ENCODE measurements at places on chromosomes 6 and 20.

- DNase-seq = no peak
These were observed 56.8 kb downstream of the TMEM242 start for GRCh38 chr6:157266274-157267101.

GRCh38 chr6:13076575-13076974 is 251.8 kb downstream of the TBC1D7 start:
- no peak for DNase-seq

GRCh38 chr6:158061709-158062461 is 80.2 kb downstream of the SYNJ2 start:
- no peak for DNase-seq

DNA sequence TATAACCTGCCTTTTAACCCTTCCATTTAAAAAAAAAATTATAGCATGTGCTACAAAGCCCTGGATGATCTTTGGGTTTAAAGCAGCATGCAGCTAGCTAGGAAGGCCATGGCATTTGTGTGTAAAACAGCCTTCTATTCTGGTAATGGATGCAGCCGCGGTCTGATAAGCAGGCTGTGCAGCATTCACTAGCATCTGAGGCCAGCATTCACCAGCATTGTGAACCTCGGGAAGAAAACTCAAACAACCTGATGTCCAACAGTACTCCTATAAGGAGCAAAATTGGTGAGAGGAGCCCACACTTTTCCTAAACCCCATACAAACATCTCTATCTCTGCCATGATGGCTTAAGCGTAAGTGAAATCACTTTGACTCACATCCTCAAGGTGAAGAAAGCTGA is 265.5 kb downstream of the PTPRT start:
- no peak for DNase-seq

DNA sequence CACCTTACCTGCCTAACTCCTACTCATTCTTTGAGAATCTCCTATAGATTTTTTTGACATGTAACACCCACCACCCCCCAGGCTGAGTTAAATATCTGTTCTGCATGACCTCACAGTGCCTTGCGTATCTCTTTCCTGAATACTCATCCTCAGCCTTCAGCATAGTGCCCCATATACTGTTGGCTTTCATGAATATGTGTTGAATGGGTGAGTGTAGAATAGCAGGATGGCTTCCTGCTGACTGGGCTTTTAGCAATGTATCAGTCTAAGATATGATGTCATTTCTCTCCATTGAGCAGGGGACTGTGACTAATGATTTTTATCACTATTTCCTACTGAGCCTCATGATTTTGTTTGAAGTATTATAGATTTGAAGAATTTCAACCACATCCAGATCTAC is 361.6 kb upstream of the MARCKS start:
- DNase-seq = no peak

GRCh38 chr20:63863798-63864544 is 1.1 kb upstream of the TPD52L2 start:
- DNase-seq = peak; percentile 99

- no peak for DNase-seq
These were observed 151.5 kb upstream of the STMND1 start for GRCh38 chr6:16950302-16950701.

- no peak for DNase-seq
These were observed 16.6 kb upstream of the SLC22A1 start for GRCh38 chr6:160104821-160105517.

GRCh38 chr20:32033316-32033715 is 18.7 kb upstream of the HCK start:
- DNase-seq = no peak

- DNase-seq = no peak
These were observed 11.0 kb upstream of the HIVEP1 start for GRCh38 chr6:12001004-12001705.

GRCh38 chr6:119205911-119206618 is 127.6 kb upstream of the FAM184A start:
- peak; percentile 89 for DNase-seq

DNA sequence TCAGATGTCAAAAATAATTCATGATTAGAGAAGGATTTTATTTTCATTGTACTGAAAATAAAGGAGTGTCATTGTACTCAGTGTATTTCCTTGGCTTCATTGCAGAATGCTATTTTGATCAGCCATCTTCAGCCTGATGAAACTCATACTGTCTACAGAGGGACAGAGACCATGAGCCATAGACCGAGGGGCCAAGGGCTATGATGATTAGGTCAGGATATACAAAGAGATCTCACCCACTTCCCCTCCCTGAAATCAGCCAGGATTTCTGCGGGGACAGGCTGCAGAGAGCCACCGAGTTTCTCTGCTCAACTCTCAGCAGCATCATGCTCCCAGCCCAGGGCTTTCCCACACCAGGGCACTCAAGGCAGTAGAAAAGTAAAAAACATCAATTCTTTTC is 47.0 kb downstream of the ALDH8A1 start:
- no peak for DNase-seq

DNA sequence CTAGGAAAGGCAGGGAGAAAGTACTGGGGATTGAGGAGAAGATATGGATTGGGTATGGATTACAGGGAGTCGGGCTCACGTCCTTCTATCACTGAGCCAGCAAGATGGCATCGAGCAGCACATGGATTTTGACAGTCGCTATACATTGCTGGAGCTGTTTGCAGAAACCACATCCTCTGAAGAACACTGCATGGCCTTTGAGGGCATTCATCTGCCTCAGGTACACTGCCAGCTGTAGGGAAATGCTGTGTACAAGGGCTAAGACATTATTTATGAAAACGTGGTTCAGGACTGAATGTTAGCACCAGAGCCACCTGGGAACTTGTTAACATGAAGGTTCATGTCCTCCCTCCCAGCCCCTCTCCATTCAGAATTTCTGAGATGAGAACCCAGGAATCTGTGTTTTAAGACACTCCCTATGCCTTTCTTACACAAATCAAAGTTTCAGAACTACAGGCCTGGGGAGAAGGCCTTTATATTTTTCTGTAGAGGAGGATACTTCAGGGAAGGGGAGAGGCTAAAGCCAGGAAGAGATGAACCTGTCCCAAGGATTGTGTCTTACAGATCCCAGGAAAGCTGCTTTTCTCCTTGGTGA is 3.5 kb downstream of the CUL9 start:
- DNase-seq = no peak

DNA sequence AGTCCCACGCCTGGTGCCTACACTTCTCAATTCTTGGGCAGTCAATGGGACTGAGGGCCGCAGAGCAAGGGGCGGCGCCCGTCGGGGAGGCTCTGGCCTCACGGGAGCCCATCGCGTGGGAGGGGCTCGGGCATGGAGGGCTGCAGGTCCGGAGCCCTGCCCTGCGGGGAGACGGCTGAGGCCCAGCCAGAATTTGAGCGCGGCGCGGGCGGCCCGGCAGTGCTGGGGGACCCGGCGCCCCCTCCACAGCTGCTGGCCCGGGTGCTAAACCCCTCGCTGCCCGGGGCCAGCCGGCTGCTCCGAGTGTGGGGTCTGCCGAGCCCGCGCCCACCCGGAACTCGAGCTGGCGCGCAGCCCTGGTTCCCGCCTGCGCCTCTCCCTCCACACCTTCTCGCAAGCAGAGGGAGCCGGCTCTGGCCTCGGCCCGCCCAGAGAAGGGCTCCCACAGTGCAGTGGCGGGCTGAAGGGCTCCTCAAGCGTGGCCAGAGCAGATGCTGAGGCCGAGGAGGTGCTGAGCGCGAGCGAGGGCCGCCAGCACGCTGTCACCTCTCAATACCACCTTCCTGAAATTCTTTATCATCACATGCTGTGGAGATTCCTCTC is 58.5 kb downstream of the BAK1 start:
- no peak for DNase-seq

- no peak for DNase-seq
These were observed 121.2 kb downstream of the SULF2 start for GRCh38 chr20:47664068-47664437.
